Articular chondrocyte of knee joint (primary cell): ENCODE measurements at places on chromosomes 12 and 14. TPM values are rescaled to one million over a fixed set of nuclear protein-coding genes. Genes with fewer than 3 reads are reported as not detected.

MAP1LC3B2 gene
- total RNA-seq, result 0.91 and 0.97 TPM in 2 replicates

SLCO1B1 gene
- total RNA-seq, result not detected in 2 replicates

TRHDE gene
- total RNA-seq, result not detected in 2 replicates

GPRC5D gene
- total RNA-seq, result not detected in 2 replicates

GTF2A1 gene
- 42.8 and 45.5 TPM in 2 replicates for total RNA-seq

ASCL1 gene
- not detected in 2 replicates for total RNA-seq

KRT77 gene
- total RNA-seq, result not detected in 2 replicates
